Hepatocyte (in vitro differentiated cells): ENCODE measurements at places on chromosomes 7 and 10.

DNA sequence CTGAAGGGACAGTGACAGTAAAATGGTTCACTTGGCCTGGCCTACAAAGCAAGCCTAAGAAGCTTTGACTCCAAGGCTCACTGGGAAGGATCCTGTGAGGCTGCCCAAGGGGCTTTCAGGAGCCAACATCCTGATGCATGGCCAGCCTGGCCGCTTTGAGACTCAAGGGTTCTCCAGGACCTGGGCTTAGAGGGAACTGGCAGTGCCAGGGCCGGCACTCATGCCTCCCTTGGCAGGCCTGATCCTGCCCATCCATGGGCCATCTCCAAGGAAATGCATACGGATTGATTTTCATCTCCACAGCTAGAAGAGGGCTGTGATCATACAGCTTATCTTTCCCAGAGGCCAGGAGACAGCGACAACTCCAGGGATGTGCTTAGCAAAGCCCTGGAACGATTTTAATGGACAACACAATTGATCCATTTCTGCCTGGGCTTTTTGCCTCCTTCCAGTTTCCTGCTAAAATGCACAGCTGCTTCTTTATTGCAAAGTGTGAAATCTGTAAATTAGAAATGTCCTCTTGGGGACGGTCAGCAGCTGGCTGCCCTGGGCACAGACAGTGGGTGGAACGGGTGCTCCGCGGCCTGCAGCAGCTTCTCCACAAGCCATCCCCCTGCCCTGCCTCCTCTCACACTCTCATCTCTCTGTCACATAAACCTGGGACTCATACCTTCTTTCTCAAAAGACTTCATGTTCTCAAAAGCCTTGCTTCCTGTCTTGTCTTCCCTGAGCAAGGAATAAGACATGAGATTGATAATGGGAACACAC is 288.5 kb downstream of the GRID1 start:
- no peaks in the 10 kb centered on the region for H3K36me3 ChIP-seq
- DNase-seq, result no peak

- H3K36me3 ChIP-seq, result no peaks in the 10 kb centered on the region
- H3K27ac ChIP-seq, result no peak overlapping the region
- no peak for DNase-seq
Measured at GRCh38 chr7:33186192-33186591, 56.8 kb downstream of the BBS9 start.

- H3K4me3 ChIP-seq, result no peak overlapping the region
- no peaks in the 10 kb centered on the region for H3K4me1 ChIP-seq
- no peaks in the 10 kb centered on the region for H3K36me3 ChIP-seq
- H3K27ac ChIP-seq, result no peak overlapping the region
Measured at GRCh38 chr10:107230887-107231286, 66.4 kb upstream of the SORCS1 start.

- H3K27ac ChIP-seq, result peak overlapping the region; percentile 77
- no peak for DNase-seq
- no peaks in the 10 kb centered on the region for H3K27me3 ChIP-seq
- H3K4me3 ChIP-seq, result no peak overlapping the region
- peaks cover 14% of the 10 kb centered on the region for H3K4me1 ChIP-seq
Measured at GRCh38 chr10:89263091-89263490, 11.5 kb upstream of the LIPA start.
